ENCODE measurements at places on chromosomes 11 and 22.

DNA sequence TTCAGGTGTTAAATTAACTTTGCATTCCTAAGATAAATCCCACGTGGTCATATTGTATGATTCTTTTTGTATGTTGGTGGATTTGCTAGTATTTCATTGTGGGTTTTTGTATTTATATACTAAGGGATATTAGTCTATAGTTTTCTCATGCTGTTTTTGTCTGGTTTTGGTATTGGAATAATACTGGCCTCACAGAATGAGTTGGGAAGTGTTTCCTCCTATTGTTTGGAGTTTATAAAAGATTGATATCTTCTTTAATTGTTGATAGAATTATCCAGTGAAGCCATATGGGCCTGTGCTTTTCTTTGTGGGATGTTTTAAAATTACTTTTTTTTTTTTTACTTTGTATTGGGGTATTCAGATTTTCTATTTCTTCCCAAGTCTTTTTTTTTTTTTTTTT lies 59.8 kb downstream of the QSER1 start:
- ATAC-seq: no peak

DNA sequence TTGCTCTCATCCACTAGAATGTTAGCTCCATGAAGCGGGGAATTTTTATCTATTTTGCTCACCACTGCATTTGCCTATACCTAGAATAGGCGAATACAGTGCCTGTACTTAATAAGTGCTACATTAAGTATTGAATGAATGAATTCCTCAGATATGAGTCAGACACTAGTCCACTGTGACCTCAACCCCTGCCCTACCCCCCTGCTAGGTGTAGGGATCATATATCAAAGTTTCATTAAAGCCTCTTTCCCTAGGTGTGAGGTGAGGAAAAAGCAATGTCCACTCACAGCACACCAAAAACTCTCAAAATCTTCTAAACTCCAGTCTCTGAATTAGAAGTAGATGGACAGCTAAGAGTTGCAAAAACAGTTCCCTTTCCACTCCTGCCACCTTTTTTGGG lies 9.8 kb upstream of the PSMA1 start:
- ATAC-seq: no peak

GRCh38 chr11:19938169-19938856 lies 222.0 kb downstream of the DBX1 start:
- ATAC-seq: peak; percentile 58

DNA sequence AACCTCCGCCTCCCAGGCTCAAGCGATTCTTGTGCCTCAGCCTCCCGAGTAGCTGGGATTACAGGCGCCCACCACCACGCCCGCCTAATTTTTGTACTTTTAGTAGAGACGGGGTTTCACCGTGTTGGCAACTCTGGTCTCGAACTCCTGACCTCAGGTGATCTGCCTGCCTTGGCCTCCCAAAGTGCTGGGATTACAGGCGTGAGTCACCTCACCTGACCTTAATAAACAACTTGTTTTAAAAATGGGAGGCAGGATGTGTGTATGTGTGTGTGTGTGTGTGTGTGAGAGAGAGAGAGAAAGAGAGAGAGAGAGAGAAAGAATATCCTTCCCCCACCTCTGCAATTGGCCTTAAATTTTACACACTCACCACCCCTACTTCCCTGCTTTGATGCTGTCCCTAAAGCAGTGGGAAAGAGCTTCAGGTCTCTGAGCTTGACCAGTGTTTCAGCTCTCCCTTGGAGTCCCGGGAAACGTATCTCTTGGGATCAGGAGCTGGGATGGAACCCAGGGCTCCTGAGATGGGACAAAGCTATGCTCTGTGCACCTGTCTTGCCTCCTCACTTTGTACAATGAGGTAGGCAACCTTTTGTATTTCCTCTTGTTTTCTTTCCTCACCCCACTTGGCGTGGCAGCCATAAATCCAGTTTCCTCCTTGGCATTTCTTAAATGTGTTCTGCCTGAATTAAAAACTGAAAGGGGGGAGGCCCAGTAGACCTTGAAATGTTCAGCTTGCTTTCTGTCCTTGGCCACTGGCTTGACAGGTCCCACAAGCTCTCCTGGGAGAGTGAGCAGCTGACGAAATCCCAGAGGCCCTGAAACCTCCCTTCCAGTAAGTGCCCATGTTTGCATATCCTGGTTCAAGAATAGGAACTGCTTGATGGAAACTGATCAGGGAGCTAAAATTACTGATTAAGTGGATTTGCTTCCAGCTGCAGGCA lies 17.8 kb upstream of the XBP1 start:
- ATAC-seq: peak; percentile 23

DNA sequence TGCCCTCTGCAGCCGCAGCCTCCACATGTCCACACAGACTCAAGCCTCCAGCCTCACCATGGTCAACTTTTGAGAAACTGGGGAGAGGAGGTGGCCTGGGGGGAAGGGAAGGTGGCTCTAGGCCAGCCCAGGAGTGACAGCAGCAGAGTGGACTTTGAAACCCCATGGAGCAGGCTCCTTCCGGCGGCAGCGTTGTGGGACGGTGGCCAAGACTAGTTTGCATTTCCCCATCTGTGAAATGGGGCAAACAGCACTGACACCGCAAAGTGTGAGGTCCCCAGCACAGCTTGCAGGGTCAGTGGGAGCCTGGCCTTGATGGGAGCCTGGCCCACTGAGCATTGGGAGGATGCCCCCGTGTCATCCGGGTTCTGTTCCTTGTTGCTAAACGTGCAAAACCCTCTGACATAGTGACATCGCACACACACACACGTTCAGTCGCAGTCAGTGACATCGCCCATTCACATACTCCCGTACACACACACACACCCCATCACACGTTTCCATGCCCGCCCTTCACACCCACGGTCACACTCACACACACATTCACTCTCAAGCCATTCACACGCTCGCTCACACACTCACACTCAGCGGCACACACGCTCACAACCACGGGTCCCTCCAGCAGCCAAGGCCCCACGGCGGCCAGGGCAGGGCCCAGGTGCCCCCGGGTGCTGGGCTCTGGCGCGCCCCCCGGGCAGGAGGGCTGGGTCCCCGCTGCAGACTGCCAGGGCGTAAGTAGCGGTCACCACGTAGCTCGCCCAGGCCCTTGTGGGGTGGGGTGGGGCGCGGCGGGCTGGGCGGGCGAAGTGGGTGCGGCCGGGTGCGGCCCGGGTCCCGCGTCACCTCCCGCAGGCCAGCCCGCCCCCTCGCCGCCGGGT lies 585 bp downstream of the CYB5R3 start:
- ATAC-seq: peak; percentile 78

DNA sequence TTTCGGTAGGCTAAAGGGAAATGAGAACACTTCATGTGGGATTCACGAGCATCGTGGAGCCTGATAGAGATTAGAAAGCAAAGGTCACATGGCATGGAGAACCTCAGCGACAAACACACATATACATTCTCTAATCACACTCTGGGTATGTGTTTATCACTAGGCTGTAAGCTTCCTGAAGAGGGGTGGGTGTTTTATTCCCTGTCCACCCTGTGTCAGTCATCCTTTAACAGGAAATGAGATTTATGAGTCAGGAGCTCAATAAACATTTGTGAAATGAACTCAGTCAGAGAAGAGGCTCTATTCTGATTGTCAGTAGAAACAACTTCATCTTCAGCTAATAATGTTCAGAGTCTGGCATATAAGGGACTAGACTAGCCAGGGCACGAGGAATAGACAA lies 71.7 kb upstream of the EIF3M start:
- ATAC-seq: peak; percentile 35
